ENCODE measurements at places on chromosomes 12 and 14.

GRCh38 chr14:78162202-78162601, 8.0 kb upstream of the NRXN3 start:
- no peak for DNase-seq

DNA sequence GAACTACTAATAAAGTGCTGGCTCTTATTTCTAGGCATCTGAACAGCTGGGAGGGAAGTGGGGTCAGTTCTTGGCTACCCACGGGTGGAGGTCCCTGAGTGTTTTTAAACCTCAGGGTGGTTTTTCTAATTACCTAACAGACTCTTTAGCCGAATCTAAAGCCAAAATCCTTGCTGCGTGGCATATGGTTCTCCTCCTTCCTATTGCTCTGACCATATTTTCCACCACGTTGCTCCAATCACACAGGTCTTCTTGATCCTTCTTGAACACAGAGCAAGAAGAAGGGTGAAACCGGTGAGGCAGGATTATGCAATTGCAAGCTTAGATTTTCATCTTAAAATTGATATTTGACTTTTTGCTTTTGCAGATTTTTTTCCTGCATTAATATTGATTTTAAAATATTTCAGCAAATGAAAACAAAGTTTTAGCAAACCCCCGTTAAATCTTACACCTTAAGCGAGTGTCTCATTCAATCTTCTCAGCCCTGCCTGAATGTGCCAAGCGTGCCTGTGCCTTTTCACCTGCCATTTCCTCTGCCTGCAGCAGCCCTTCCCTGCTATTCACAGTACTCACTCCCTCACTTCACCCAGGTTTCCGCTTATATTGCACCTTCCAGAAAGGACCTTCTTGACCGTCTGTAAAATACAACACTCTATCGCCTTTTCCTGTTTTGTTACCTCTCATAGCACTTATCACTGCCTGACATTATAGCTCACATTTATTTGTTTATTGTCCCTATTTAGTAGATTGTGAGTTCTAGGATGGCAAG, 506.0 kb downstream of the DIO2 start:
- no peak for DNase-seq

GRCh38 chr12:46674800-46675199, 151.0 kb downstream of the SLC38A4 start:
- no peak for DNase-seq

DNA sequence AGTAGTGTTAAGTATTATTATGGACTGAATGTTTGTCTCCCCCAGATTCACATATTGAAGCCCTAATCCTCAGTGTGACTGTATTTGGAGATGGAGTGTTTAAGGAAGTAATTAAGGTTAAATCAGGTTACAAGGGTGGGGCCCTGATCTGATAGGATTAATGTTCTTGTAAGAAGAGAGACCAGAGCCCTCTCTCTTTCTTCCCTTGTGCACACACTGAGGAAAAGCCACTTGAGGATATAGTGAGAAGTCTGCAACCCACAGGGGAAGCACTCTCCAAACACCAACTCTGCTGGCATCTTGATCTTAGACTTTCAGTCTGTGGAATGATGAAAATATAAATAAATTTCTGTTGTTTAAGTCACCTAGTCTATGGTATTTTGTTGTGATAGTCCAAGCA, 2.2 kb upstream of the KLRG1 start:
- no peak for DNase-seq

DNA sequence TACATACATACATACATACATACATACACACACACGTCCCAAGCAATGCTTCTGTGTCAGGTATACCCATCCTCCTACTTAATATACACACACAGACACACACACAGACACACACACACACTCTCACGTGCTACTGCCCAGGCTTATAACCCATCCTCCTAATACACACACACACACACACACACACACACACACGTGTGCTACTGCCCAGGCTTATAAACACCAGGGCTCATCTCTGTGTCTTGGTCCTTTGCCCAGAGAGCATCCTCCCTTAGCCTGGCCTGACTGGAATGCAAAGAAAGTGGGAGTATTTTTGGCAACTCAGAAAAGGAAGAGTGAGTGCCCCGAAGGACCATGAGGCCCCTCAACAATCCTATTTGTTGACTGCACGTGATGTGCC, 129.0 kb downstream of the RBM19 start:
- DNase-seq, result no peak

DNA sequence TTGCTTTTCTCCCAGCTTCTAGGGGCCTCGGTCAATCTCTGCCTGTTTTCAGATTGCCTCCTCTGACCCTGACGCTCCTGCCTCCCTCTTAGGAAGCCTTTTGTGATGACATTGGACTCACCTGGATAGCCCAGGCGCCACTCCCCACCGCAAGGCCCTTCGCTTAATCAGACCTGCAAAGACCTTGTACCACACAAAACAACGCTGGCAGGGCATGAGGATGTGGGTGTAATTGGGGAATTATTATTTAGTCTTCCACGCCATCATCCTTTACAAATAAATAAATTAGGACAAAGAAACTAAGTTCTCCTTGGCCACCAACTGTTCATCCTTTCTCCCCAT, 7.7 kb upstream of the VPS37B start:
- DNase-seq, result no peak

Data from activated T-helper 1 cell treated with anti-CD3 and anti-CD28 coated beads, Interleukin-2, amount 50 U/mL, for 16 hours (primary cell).